ENCODE measurements at places on chromosomes 12 and 14.

DNA sequence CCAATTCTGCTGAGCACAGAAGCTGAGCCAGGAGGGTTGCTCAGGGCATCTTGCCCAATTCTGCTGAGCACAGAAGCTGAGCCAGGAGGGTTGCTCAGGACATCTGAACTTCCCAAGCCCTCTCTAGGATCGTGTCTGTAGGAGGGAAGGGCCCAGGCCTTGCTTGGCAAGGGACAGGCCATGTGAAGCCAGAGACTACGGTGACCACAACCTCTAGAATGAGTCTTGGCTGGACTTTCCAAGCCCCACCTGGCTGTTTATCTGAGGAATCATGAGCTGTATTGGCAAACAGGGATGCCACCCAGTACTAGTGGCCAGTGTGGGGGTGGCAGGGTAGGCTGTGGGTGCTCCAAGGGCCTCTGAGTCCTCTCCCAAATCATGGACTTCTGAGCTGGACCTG lies 7.7 kb upstream of the SERPINA6 start:
- DNase-seq: no peak

GRCh38 chr14:31180299-31181051 lies 27.1 kb downstream of the HECTD1 start:
- DNase-seq: no peak

- DNase-seq: no peak
These were observed 71.5 kb upstream of the FBRSL1 start for GRCh38 chr12:132418393-132418925.

- no peak for DNase-seq
These were observed 166.2 kb downstream of the PAX9 start for GRCh38 chr14:36827861-36828260.

DNA sequence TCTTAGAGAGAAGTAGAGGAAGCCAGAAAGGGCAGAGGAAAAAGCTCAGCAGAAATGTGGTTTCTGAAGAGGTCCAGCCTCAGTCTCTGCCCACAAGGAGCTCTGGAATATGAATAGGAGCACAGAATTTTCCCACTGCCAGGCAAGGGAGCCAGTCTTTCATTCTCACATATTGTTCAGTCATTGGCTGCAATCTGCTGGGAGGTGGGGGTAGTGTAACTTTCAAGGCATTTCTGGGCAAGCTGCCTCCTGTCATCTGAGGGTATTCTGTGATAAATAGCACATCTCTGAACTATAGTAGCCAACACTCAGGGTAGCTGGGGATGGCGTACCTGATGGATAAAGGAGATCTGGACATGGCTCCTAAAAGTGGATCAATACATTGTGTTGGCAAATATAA lies 127.2 kb downstream of the LRRK2 start:
- DNase-seq: no peak

DNA sequence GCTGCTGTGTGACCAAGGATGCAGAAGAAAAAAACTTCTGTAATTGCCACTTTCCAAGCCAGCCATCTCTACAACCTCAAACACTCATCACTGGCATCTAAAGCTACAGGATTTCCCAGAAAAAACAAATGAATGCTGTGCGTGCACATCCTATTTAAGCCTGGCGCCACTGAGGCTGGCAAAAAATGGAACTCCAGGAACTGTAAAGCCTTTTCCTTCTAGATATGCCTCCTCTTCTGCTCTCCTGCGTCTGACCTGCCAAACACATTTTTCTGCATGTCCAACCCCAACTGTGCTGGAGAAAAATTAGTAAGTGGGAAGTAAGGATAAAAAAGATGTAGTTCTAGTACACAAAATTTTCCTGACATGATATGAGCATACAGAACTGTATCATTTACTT lies 184.9 kb downstream of the ITPR2 start:
- DNase-seq: no peak

DNA sequence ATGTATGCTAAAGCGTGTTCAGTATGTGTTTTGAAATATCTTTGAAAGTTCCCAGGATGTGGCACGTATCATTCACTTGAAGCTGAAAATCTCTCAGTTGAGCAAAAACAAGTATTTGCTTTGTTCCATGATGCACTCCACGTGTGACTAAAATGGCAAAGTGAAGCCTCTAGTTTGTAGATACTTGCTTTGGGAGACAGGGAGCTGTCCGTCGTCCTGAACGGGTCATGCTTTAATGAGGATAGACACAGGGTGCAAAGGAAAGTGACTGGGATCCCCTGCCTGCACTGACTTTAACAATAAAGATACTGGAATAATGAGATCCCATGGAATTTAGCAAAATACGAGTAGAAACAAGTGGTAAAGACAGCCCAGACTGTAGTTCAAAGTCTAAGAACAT lies 991.4 kb downstream of the NRXN3 start:
- DNase-seq: no peak

- DNase-seq: no peak
These were observed 184.3 kb upstream of the C14orf180 start for GRCh38 chr14:104395276-104395675.

DNA sequence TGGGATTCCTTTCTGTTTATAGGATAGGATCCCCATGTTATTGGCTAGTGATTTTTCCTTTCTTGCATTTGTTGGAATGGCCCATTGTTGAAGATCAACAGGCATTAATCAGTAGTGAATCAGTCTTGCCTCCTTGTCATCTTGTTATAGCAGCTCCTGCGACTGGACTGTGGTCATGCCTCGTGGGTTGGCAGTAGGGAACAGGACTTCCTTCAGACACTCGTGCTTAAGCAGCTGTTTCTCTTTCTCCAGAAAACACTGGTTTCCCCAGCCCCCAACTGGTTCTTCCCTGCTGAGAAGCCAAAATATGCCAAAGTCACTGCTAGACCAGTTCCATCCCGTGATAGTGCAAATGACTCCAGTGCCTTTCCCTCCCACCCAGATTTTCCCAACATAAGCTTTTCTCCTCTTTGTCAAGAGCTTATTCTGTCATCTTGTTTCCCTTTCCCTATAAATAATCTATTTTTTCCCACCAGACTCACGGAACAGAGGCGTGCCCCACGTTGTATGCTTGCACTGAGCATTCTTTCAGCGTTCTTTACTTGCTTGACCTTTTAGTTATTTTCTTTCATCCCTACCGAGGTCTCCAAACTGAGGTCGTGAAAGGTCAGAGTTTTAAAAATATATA lies 83.5 kb downstream of the SAMD4A start:
- no peak for DNase-seq

- no peak for DNase-seq
These were observed 50.1 kb downstream of the TMEM132C start for GRCh38 chr12:128316973-128317526.

- no peak for DNase-seq
These were observed 6.2 kb upstream of the SLC15A4 start for GRCh38 chr12:128829861-128830504.

GRCh38 chr14:93040982-93041381 lies 74.7 kb downstream of the ITPK1 start:
- DNase-seq: no peak

DNA sequence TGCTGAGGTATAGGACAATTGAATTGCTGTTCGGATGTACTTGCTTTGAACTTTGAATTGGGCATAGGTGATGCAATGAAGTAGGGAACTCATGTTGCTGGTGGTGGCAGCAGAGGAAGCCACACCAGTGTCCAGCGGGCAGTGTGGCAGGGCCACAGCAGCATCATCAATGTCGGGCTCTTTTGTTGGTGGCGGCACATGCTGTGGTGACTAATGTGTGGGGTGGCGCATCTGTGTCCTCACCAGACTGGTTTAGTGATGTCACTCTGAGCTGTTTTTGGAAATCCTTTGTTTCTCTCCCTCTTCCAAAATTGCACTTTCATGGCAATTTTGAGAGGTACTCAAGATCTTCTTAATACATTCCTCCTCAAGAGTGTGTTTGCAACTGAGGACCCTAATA lies 187.6 kb downstream of the ETNK1 start:
- no peak for DNase-seq

GRCh38 chr12:93568091-93568490 lies 4.4 kb upstream of the SOCS2 start:
- DNase-seq: no peak

- no peak for DNase-seq
These were observed 28.1 kb upstream of the ADGRD1 start for GRCh38 chr12:130925666-130926015.

DNA sequence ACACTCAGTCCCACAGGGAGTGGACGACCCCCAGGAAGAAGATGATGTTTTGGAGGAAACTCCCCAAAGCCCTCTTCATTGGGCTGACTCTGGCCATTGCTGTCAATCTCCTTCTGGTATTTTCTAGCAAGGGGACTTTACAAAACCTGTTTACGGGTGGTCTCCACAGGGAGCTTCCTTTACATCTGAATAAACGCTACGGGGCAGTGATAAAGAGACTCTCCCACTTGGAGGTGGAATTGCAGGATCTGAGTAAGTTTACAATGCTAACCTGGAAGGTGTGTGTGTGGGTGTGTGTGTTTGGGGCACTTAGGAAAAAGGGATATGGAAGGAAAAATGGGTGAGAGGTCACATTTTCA lies 416 bp downstream of the GALNT8 start:
- DNase-seq: no peak

GRCh38 chr12:49019443-49020324 lies 1.1 kb upstream of the PRKAG1 start:
- DNase-seq: peak; percentile 34

DNA sequence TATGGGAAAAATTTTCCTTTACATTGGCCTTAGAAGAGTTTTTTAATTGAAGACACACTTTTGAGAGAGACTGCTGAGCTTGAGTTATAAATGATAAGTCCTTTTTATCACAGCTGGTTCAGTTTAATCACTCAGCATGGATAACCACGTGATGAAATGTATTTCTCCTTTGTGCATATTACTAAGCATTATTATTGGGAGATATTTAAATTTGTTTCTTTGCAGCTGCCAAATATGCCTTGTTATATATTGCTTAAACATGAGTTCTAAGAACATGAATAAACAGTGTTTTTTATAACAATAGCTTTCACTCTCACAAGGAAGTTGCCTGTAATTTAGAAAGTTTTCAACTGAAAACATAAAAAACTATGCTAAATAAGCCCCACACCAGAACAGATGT lies 293.5 kb upstream of the LRFN5 start:
- no peak for DNase-seq

GRCh38 chr14:84544486-84545131 lies 985.3 kb upstream of the FLRT2 start:
- DNase-seq: no peak

GRCh38 chr14:105087308-105087962 lies 22.2 kb upstream of the GPR132 start:
- DNase-seq: no peak

DNA sequence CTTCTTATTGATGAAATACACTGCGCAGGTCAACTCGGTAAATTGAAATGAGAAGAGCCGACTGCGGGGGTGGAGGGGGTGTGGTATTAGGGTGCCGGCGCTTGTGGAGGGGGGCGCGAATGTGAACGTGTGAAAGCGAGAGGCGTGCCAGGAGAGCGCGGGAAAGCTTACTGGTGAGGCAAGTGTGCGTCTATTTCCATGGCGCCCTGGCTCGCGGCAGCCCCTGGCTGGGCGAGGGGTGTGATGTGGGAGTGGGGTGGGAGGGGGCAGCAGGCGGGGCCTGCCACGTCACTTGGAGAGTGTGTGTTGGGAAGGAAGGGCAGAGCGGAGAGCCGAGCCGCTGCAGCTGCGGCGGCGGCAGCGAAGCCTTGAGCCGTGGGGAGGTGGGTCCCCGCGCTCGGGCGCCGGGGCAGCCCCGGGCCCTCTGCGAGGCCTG lies 88.8 kb downstream of the GALNT8 start:
- DNase-seq: no peak

DNA sequence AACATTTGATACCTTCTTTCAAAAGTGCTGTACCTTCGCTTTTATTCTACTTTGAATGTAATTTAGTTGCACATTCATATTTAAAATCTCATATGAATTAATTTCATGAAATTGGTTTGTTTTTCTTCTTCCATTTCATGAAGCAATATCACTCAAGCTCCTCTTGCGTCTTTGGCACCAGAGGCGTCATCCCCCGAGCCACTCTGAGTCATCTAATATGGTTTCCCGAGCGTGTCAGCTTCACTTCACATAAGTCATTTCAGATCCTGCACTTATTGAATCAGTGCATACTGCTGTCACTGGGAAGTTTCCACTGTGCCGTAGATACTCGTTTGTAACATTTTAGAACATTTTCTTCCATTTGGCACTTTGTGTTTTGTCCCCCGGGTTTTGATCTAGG lies 105.6 kb downstream of the SLC25A47 start:
- DNase-seq: no peak

DNA sequence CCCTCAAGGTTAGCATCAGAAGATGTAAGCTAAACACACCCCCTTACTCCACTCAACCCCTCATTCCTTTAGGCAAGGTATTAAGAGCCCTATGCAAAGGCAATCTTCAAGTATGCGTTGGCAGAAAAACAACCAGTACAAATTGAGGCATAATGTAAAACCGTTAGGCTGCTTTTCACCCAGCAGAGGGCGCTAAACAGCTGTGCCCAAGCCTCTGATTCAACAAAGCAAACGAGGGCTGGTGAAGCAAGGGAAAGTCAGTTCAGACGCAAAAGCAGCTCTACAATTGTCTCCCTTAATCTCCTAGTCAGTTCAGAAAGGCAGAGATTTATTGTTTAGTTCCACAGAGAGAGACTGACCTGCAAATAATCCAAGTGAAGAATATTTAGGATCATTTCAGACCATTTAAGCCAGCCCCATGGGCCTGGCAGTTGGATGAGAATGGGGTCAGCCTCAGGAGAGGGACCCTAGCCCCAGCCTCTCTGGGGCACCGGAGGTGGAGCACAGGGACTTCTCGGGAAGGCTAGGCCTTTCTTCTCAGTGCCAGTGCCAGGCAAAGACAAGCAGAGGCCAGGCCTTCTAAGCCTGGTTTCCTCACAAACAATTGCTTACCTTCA lies 23.5 kb downstream of the DCAF5 start:
- DNase-seq: peak; percentile 70

GRCh38 chr12:48796976-48797375 lies 8.1 kb upstream of the ADCY6 start:
- no peak for DNase-seq

DNA sequence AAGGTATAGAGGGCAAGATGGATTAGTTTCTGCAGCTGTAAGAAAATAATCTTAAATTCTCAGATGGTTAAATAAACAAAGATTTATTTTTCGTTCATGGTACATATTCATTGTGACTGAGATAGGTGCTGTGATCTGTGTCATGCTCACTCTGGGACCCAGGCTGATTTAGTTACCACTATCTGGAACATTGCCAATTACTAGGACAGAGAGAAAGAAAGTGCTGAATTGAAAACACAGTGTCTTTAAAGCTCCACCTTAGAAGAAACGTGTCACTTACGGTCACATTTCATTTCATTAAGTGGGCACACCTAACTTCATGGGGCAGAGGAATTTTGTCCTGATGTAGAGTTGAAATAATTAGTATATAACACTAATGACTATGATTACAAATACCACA lies 430.0 kb downstream of the CCDC91 start:
- no peak for DNase-seq

DNA sequence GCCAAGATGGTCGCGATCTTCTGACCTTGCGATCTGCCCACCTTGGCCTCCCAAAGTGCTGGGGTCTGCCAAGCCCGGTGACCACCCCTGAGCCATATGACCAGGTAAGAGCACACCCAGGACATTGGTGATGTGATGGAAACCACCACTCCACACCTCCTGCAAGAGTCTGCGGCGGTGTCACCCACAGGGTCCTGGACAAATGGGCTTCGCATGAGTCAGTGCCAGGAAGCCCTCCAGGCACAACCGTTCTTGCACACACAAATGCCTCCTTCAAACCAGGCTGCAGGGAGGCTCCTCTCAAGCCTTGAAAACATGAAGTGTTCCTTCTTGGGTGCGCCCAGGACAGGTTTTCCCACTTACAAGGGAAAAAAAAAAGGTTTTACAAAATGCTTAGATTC lies 16.6 kb downstream of the PITPNM2 start:
- DNase-seq: no peak

GRCh38 chr12:124605150-124605882 lies 37.9 kb upstream of the NCOR2 start:
- DNase-seq: no peak

GRCh38 chr12:2541631-2542204 lies 253.1 kb upstream of the FKBP4 start:
- DNase-seq: no peak
